Vagina (tissue), 2 donors: ENCODE measurements at places on chromosomes 16 and 17. TPM values are rescaled to one million over a fixed set of nuclear protein-coding genes. Genes with fewer than 3 reads are reported as not detected.

DNA sequence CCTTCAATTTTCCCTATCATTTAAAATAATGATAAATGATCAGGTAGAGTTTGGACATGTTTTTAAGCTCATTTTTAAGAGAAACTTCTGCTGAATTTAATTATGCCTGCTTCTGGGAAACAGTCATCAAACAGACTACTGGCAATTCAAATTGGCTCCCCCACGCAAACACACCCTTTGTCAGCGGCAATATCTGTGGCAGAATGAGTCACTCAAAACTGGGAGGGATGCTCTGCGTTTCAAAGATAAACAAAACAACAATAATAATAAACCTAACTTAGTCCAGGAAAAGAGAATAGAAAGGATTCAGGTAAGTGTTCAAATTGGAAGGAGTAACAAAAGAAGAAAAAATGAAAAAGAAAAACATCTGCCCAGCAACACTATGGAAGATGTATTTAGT is 108.1 kb upstream of the ERCC4 start:
- DNase-seq: no peak

GRCh38 chr17:48478224-48479013 is 48.4 kb upstream of the SKAP1 start:
- no peak for DNase-seq

- no peak for DNase-seq
These were observed 25.6 kb downstream of the METTL9 start for GRCh38 chr16:21625026-21625425.

GRCh38 chr16:50289950-50290764 is 23.8 kb downstream of the ADCY7 start:
- no peak for DNase-seq

- no peak for DNase-seq
These were observed 15.0 kb downstream of the PITPNC1 start for GRCh38 chr17:67392111-67392510.

- no peak for DNase-seq
These were observed 15.7 kb downstream of the CAVIN1 start for GRCh38 chr17:42407289-42407836.

DNA sequence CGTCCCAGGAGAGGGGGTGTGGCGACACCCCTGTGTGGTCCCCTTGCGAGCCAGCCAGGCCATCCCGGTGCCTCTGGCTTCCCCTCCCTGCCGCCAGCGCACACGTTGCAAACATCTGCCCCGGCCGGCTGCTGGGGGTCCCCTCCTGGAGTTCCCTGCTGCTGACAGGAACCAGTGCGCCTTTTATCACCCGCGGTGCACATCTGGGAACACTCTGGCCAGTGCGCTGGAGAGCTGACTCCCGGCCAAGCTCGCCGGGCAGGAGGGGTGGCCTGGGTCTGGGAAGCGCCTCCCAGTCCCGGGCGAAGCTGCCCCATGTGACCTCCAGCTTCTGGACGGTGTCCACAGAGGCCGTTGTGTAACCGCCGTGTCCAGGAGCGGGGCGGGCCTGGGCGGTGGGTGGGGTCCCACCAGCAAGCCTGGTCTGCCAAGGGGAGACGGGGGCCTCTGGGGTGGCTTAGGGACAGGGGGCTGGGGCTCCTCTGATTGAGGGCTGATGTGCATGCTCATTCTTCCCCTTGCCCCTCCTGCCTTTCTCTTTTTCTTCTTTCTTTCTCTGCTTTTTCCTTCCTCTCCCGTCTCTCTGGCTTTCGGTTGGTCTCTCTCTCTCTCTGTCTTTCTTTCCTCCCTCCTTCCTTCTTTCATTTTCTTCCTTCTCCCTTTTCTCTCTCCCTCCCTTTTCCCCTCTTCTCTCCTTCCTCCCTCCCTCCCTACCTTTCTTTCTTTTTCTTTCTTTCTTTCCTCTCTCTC is 25.2 kb upstream of the CIBAR2 start:
- DNase-seq: no peak

DNA sequence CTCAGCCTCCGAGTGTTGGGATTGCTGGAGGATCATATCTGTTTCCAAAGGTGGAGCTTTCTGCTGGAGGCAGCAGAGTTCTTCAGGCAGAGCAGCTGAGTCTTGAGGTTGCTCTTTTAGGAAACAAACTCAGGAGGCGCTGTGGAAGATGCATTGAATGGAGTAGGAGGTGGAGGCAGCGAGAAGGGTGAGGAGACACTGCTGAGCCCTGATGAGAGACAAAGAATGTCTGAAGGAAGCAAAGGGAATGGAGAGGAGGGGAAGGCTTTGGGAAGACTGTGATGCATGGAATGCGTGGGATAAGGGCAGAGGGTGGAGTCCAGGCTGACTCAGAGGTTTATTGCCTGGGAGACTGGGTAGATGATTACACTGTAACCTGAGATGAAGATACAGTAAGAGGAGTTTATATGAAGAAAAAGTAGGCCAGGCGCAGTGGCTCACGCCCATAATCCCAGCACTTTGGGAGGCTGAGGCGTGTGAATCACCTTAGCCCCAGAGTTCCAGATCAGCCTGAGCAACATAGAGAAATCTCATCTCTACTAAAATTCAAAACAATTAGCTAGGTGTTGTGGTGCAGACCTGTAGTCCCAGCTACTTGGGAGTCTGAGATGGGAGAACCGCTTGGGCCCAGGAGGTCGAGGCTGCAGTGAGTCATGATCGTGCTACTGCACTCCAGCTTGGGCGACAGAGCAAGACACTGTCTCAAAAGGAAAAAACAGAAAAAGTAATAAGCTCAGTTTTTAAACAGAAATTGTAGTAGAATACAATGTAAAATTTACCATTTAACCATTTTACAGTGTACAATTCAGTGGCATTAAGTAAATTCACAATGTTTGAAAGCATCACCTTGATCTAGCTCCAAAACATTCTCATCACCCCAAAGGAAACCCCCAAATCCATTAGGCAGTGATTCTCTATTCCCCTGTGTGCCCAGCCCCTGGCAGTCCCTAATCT is 17.8 kb upstream of the TMEM219 start:
- DNase-seq: no peak

- no peak for DNase-seq
These were observed 15.4 kb downstream of the SEZ6L2 start for GRCh38 chr16:29883987-29884386.

GRCh38 chr17:3469529-3469928 is 2.1 kb downstream of the SPATA22 start:
- no peak for DNase-seq

- no peak for DNase-seq
These were observed 30.0 kb upstream of the SLC5A10 start for GRCh38 chr17:18921912-18922451.

- DNase-seq: no peak
These were observed 4.1 kb upstream of the MPO start for GRCh38 chr17:58284613-58285421.

DNA sequence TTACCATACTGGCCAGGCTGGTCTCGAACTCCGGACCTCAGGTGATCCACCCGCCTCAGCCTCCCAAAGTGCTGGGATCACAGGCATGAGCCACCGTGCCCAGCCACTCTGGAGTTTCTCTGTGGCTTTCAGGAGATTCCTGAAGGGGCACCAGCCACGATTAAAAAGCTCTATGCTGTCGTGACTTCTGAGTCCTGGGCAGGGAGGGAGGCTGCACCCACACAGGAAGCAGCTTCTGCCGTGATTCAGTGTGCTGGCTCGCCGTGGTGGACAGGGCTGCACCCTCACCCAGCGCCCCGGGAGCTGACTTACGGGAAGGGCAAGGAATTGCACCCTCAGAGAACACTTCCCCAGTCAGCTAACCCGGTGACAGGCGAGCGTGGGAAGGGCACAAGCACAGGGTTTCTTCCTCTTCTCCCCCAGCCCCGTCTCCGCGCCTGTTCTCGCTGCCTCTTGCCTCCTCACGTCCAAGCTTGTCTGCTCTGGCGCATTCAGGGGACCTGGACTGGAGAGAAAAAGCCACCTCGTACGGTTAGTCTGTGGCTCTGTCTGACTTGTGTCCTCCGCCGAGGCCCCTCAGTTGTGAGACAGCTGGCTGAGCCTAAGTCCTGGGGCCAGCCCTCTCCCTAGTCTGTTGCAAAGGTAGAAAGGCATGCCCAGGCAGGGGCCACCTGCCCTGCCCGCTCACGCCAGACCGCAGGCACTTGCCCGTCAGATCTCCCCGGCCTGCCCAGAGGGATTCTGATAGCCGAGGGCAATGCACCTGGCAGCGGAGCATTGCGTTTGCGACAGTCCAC is 145.0 kb downstream of the SEC14L1 start:
- no peak for DNase-seq

DNA sequence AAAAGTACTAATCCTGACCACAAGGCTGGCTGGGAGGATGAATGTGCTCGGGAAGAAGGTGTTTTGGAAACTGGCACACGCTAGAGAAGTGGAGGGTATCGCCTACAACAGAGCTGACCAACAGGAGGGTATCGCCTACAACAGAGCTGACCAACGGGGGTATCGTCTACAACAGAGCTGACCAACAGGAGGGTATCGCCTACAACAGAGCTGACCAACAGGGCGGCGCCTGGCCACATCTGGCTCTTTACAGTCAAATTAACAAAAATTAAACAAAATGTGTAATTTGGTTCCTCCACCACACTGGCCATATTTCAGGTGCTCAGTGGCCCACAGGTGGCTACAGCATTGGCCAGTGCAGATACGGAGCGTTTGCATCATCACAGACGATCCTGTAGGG is 153.5 kb downstream of the CMIP start:
- DNase-seq: no peak

DNA sequence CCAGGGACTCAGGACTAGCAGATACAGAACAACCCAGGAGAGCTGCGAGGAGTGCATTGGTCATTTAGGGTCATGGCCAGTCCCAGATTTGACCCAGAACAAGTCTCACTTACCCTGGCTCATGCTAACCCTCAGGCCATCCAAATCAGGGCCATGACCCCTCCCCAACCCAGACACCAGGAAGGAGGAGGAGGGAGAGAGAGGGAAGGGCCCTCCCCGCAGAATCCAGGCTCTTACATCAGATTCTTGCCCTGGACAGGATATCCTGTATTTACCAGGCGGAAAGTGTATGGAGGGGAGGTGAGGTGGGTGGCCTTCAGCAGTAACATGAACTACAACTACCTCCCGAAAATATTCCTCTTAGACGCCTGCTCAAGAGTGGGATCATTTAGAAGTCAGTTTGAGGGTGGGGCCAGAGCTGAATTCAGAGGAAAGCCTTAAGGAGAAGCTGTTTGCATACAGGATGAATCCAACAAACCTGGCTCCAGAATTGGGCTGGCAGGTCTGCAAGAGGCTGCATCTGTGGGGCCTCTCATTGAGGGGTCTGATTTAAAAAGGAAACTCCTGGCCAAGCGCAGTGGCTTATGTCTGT is 2.1 kb downstream of the VAT1 start:
- DNase-seq: no peak

GRCh38 chr16:88790312-88791211 is 5.5 kb upstream of the PIEZO1 start:
- no peak for DNase-seq

DNA sequence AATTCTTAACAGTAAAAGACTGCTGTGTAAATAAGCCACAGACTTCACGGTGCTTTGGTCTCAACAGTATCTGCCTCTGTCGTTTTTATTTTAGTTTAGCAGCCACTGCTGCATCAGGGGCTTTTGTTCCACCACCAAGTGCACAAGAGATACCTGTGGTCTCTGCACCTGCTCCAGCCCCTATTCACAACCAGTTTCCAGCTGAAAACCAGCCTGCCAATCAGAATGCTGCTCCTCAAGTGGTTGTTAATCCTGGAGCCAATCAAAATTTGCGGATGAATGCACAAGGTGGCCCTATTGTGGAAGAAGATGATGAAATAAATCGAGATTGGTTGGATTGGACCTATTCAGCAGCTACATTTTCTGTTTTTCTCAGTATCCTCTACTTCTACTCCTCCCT is 7.9 kb downstream of the HERPUD1 start:
- no peak for DNase-seq

PER1 gene
- 215 TPM for total RNA-seq

ACSM2A gene
- total RNA-seq: not detected

PERCC1 gene
- total RNA-seq: not detected

NME1 gene
- total RNA-seq: 50.8 TPM

ZPBP2 gene
- total RNA-seq: not detected

SLC4A1 gene
- total RNA-seq: not detected

MAPT gene
- 6.1 TPM for total RNA-seq

RASL10B gene
- total RNA-seq: 9.1 TPM
